WERI-Rb-1 (cell line): ENCODE measurements at places on chromosomes 3 and 15.

DNA sequence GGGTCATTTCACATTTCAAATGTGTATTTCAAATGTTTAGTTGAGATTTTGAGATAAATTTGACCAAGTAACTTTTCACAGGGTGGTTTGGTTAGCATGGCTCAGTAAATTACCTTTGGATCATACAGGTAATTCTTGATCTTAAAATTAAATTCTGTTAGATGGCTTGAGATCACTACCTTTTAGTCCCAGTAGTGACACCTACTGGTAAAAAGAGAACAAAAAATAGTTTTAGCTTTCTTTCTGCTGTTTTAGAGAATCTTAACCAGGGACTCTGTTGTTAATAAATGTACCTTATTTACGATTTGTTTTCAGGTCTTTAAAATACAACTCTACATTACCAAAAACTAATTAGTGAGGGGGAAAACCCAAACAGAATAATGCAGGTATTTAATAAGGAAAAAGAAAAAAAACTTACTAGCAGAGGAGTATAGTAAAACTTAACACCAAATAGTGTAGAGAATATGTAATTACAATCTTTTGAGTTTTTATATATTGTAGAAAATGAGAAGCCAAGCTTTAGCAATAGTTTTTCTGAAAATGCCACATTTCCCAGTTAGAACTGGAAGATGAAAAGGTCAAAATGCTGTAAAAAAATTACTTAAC lies 620.3 kb upstream of the AGTR1 start:
- no peak for DNase-seq

- peak; percentile 61 for DNase-seq
These were observed 16.8 kb downstream of the RPUSD3 start for GRCh38 chr3:9826815-9827573.

DNA sequence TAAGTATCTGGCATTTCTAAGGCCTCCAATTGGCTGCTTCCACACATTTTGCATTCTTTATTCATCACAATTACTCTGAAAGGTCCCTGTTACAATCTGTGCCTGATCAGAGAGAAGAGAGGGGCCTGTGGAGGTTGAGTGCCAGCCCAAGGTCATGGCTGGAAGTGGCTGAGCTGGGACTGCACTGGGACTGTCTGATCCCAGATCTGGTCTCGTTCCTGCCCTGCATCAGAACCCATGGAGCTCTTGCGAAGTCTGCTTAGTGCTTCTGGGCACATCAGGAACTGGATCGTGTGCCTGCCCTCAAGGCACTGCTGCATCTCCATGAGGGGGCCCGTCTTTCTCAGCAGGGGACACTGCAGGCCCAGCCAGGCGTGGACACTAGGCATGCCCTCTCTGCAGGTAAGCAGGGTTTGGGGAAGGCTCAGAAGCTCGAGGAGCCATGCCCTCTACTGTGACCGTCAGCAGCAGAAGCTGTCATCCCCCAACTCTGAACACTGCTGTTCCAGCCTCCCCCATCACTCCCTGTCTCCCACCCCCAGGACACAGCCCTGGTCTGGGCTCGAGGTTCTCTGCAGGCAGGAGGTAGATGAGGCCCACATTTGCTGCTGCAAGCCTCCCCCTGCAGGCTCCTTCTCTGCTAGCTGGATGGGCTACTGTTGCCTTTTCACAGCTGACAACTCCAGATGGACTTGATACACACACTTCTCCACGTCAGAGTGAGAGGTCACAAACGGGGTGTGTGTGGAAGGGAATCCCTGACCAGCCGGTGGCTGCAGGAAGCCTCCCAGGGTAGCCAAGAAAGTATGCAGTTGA lies 96.5 kb upstream of the PRR23E start:
- DNase-seq = no peak

GRCh38 chr3:144127014-144127413 lies 155.4 kb downstream of the DIPK2A start:
- no peak for DNase-seq

DNA sequence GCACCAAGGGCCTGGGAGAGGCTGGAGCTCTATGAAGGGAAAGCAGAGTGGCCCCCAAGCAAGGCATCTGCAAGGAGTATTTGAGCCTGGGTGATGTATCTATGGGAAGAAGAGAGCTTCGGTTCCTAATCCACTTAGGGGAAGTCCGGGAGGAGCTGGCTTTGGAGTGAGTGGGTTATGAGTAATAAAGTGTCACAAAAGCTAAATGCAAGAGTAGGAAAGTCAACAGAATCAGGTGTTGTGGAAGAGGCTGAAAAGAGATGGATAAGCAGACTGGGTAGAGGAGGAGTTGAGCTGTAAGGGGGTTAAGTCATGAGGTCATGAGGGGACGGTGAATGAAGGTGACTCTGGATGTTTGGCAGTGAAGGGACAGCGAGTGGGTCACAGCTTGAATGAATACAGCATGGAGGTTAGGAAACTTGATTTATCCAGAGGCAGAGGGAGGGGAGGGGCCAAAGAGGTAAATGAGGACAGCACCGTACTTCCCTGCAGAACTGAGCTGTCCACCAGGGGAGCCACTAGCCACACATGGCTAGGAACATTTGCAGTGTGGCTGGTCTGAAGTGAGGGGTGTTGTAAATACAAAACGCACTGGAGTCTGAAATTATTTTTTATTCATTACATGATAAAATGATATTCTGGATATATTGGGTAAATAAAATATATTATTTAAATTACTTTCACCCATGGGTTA lies 83.3 kb downstream of the ADCY5 start:
- DNase-seq = peak; percentile 79

DNA sequence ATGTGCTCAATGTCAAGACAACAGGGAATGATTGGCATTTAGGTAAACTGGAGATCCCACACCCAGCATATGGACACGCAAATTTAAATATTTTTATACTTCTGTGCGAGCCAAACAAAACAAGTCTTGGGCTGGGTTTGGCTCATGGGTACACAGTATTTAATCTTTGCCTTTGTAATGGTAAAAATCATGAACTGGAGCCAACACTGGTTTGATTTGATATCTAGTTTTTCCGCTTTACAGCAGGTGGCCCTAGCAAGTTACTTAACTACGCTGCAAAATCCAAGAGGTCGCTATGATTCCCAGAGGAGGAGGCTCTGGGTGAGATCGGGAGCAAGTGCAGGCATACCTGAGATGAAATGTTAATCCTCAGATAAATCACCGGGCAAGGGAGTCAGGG lies 207.9 kb upstream of the SATB1 start:
- DNase-seq = no peak

GRCh38 chr3:115415246-115415996 lies 207.9 kb upstream of the GAP43 start:
- DNase-seq = no peak

- no peak for DNase-seq
These were observed 68.4 kb downstream of the DPH6 start for GRCh38 chr15:35477312-35478262.

GRCh38 chr3:141115789-141116541 lies 64.8 kb downstream of the SPSB4 start:
- DNase-seq = no peak

DNA sequence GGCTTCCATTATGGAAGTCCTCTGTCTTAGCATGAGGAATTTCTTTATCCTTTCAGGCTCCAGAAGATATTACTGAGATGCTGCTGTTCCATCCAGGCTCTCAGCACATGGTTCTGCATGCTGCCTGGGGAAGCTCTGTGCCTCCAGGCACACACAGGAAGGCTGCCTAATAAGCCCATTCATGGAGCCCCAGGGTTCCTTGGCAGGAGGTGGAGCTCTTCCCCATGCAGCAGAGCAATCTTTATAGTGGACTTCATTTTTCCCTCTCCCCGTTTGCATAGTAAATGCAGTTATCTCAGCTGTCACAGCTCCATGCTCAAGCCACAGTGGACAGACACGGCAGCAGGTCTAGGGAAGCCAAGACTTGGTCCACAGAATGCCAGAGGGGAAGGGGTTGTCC lies 57.6 kb downstream of the BOC start:
- DNase-seq = no peak

DNA sequence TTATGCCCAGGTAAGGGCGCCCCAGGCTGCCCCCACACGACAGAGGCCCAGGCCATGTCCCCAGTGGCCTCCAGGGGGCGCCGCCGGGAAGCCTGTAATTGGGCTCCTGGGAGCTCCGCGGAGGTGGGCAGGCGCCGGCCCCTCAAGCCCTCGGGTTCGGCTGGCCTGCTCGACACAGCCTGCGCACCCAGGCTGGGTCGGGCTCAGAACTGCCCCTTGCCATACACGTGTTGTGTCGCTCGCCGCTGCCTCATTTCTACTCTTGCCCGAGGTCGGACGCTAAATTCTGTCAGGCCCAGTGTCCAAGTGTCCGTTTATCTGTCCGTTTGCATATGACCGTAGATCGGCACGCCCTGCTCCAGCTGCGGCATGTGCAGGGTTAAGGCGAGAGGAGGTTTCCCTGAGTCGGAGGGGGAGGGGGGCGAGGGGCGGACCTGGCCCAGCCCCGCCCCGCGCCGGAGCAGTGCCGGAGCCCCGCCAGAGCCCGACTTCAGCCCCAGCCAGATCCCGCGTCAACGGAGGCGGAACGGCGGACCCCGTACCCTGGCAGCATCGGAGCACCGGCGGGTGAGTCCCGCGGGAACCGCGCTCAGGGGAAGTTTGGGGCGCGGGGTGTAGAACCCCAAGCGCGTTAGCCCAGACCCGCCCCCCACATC lies at the start of gene KLHDC8B:
Gene KLHDC8B, plus strand, starts transcription at position 480 of the 656 bp plus-strand sequence. CDS start 1,172 bp downstream, outside the sequence.
- peak; percentile 91 for DNase-seq

DNA sequence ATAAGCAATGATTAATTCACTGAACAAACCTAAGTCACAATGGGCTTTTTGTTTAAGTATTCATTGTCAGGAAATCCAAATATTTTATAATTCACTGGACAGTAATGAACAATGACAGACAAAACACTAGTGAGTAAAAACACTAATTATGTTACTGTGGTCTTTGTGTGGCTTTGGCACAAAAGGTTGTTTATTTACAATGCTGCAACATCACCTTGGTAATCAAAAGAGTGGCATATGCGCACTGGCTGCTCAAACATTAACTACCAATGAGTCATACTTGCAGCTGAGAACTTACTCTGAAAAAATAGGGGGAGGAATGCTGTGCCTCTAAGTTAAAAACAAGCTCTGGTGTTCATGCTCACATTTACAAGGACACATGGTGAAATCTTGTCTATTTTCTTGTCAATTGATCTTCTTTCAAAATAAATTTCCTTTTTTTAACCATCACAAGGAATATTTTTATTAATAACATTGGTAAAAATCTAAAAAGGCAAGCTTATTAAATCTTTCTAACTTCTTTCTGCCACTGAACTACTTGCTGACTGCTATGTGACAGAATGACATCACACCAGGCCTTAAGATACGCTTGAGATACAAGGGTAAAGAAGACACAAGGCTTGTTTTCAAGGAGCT lies 85.2 kb upstream of the PPIB start:
- DNase-seq = no peak

DNA sequence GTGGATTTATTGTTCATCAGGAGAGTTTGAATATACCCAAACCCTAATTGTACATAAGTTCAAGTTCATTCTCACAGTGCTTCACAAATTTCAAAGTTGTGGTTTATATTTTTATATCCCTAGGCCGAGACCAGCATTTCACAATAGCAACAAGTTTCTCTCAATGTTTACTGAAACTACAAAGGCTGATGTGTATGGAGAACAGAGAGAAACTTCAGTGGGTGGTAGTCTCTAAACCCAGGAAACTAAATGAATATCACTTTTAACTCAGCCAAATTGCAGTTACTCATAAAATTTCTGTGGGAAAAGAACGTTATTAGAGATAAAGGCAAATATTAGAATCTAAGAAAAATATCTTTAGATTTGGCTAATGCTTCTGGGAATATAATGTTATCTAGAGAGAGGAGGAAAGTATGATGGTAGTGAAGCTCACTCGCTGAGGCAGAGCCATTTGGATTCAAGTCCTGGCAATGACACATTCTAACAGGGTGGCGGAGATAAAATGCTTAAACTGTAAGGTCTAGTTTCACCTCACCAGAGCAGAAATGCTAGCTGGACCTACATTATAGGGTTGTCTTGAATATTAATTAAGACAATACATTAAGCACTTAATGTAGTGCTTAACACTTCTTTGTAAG lies 514.8 kb downstream of the EPHA3 start:
- no peak for DNase-seq

- no peak for DNase-seq
These were observed 667.7 kb downstream of the MAGI1 start for GRCh38 chr3:65371053-65371452.

GRCh38 chr3:151156618-151157216 lies 46.3 kb downstream of the GPR171 start:
- peak; percentile 51 for DNase-seq

DNA sequence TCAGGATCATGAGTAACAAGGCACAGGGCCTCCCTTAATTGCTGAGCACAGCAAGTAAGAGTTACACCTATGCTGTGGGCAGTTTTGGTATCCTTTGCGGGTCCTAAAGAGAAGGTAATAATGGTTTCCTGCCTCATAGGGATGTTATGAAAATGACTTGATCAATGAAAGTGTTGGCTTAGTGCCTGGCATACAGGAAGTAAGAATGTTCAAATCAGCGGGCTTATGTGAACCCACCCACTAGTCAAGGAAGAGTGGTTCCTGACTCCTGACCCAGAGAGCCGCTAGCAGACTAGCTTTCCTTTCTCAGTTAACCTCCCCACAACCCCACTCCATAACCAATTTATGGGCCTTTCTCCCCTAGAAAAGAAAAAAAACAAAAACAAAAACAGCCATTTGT lies 5.2 kb upstream of the ADAMTS9 start:
- no peak for DNase-seq

- no peak for DNase-seq
These were observed 19.4 kb upstream of the SKOR1 start for GRCh38 chr15:67805666-67806516.

DNA sequence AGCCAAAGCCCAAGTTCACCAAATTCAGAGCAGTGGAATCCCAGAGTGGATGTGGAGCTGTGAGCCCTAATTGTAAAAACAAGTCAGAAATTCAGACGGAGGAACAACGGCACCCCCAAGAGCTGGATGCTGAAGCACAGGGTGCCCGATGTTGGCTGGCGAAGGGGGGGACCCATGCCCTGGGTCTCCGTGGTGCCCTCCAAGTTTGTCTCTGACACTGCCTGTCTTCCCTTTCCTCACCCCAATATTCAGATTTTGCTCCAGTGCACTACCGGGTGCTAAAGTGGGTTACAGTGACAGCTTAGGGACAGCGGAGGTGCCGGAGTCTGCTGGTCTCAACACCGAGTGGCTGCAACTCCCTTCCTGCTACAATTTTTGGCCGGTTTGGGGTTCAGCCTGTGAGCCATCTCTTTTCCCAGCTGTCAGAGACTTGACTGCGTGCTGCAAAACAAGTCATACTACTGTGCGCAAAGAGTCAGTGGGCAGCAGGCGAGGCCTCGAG lies 6.6 kb downstream of the GRIP2 start:
- DNase-seq = no peak
